ENCODE measurements at places on chromosomes 6 and 20.

- no peak for DNase-seq
These were observed 117.5 kb downstream of the PRIM2 start for GRCh38 chr6:57434944-57435343.

DNA sequence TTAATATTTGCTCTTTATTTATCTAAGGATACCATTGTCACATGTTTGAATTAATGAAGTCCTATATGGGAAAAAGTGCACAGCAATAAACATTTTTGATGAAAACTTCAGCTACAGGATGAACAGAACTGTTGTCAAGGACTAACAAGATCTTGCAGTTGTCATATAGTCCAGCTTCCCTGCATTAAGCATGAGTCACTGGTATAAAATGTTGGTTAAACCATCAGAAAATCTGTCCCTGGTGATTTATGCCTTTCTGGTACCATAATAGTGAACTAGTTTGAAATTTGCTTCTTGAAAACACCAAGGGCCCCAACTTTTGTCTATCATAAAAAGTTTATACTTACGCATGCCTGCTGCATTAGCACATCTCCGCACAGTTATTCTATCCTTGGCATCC, 60.4 kb upstream of the RSPO3 start:
- no peak for DNase-seq

DNA sequence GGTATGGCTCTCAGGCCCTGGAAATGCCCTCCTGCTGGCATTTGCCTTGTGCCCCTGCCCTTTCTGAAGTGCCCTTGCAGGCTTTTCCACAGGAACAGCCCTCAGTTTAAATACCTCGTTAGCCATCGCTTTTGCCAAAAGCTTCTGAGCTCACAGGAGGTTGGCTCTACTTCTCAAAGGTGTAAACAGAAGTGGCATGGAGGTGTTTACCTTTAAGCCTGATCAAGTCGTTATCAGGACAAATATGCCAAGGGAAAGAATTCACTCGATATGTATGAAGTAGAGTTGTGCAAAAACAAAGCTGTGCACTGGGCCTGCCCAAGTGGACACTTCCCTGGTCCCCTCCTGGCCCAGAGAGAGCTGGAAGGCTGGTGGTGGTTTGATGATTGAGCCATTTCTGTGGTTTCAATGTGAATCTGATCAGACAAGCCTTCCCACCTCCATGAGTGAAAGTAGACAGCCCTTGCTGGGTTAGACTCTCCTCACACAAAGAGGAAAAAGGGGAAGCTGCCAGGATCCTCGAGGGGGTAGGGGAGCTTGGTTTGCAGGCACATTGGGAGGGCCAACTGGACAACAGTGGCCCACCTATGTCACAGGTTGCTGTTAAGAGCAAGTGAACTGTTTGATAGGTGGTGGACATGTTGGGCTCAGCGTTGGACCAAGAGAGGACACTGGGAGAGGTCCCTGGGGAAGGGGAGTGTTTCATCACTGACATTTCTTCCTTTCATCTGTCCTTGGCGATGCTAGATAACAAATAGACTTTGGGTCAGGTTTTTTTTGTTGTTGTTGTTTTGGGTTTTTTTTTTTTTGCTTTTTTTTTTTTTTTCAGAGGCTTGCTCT, 98.7 kb downstream of the ZDHHC14 start:
- DNase-seq = no peak

DNA sequence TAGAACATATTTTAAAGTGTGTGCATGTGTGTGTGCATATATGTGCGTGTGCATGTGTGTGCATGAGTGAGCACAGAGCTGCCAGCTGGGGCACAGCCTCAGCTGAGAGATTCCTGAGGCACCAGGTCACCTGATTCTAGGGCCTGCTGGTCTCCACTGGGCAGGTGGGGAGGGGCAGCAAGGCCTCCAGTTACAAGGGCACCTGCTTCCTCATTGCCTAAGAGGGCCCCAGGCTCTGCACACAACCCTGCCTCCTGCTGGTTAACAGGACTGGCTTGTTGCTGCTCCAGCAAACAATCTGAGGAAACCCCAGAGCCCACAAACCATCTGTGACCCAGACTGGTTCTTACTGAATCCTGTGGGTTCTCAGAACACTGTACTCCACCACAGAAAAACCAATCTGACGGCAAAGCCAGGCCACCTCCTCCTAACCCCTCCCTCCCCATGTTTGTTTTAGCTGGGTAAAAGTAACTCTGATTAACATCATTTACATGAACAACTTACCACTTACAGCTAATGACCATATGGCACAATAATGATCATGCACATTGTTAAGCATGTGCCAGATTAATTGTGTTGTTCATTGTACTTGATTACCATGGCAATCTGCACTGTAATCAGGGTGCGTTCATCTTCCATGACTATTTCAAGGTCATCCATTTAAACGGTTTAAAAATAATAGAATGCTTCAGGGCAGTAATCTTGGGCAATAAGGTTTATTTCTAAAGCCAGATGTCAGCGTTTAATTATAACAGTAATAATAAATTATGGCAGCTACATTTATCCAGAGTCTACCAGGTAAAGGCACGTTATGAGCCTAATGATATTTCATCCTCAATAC, 23.1 kb upstream of the UBE2J1 start:
- peak; percentile 87 for DNase-seq

DNA sequence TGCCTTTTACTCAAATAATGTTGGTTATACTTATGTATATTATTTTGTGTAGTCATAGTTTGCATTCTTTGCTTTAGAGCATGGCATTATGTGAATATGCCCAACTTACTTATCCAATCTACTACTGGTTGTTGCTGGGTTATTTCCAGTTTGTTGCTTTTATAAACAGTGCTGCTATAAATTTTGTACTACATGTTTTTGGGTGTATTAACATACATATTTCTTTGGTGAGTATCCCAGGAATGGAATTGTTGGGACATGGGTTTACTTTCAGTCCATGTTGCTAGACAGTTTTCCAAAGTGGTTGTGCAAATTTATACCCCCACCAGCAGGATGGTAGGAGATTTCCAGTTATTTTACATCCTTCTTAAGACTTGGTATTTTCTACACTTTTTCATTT, 157.1 kb upstream of the THEMIS start:
- DNase-seq = no peak

- no peak for DNase-seq
These were observed 162.7 kb downstream of the MTHFD1L start for GRCh38 chr6:151027936-151028838.

DNA sequence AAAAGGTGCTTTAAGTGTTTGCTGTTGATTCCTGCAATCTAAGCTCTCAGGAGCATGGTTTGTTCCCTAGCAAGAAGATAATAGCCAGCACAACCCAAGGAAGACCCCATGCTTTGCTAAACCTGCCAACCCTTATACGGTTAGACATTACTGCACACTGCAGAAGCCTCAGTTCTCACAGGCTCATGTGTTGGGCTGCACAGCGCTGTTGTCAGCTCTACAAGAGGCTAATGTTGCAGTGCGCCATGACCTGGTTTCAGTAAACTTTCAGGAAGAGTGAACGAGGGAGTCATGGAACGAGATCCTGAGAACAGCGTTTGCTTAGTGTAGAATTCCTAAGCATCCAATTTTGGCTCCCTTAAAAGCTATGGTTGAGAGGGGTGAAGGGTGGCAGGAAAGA, 218.5 kb downstream of the ARHGAP18 start:
- no peak for DNase-seq

DNA sequence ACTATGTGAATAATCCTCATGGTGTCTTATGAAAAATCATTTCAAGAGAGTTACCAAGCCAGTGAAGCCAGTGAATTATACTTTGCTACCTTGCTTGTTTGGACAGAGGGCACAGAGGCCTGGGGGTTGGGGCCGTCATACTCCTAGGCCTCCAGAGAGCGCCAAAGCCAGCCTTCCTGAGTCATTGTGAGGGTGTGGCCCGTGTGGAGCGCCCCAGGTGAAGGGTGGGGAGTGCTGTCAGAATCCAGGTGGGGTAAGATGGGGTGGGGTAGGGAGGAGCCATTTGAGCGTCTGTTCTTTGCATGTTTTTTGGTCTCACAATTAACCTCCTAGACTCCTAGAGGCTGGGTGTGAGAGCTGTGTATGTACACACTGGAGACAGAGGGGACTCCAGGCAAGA, 71.1 kb downstream of the PERP start:
- DNase-seq = no peak

- DNase-seq = no peak
These were observed 255.8 kb downstream of the HDGFL1 start for GRCh38 chr6:22825210-22825609.

GRCh38 chr6:33694401-33694931, 17.0 kb downstream of the UQCC2 start:
- peak; percentile 62 for DNase-seq

DNA sequence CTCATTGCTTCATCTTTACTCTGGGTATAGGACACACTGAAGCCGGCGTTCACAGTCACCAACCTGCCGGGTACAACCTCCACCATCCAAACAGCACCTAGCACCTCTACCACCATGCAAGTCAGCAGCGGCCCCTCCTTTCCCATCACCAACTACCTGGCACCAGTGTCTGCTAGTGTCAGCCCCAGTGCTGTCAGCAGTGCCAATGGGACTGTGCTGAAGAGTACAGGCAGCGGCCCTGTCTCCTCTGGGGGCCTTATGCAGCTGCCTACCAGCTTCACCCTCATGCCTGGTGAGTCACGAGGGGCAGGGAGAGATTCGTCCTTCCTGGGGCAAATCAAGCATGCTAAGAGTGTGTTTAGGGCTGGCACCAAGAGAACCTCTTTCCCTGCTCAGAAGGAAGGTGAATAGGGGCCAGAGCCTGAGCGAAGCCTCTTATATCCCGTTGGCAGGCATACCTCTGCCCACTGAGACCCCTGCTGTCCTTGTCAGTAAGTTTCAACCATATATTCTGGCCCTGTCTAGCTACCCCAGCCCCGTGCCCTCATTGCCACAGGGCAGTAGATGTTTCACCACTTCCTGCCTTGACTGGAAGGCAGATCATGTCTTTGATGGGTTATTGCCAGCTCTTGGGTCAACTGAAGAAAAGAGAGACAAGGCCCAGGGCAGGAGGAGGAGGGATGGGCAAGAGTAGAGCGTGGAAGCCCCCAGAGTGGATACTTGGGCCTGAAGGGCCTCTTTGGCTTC, 4.8 kb downstream of the SRF start:
- no peak for DNase-seq

- no peak for DNase-seq
These were observed 754.8 kb upstream of the DEFB115 start for GRCh38 chr20:30502670-30503069.

- no peak for DNase-seq
These were observed 260.0 kb downstream of the MMUT start for GRCh38 chr6:49202924-49203536.

DNA sequence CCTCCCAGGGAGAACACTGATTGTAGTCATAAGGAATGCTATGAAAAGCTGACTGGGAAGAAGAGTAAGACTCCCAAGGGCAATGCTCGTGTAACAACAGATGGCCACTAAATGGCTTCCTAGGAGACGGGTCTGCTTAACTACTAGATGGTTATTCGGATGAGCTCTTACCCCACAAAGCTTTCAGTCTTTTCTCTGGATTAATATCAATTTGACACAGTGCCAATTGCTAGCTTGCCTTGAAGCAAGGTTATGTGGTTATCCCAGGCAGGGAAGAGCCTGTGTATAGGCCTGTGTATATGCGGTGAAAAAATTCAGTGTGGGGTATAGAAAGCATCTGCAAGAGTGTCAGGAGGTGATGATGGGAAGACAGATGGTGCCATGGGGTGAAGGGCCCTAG, 86.4 kb upstream of the NOX3 start:
- DNase-seq = no peak

DNA sequence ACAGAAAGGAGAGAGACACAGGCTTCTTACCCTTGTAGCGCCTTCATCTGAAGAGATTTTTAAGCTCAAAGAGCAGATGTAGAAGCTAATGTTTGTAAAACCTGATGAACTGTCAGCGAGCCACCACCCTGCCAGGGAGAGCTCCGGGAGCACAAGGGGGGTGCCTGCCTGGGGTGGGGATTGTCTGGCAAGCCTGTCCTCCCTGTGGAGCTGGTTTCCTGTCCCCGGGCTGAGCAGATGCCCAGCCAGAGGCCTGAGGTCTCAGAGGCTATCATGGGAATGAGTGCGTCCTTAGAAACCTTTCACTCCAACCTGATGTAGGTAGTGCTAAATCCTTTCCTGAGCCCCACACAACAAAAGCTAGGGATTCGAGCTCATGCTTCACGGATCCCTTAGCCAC, 41.9 kb upstream of the NR2E1 start:
- no peak for DNase-seq

DNA sequence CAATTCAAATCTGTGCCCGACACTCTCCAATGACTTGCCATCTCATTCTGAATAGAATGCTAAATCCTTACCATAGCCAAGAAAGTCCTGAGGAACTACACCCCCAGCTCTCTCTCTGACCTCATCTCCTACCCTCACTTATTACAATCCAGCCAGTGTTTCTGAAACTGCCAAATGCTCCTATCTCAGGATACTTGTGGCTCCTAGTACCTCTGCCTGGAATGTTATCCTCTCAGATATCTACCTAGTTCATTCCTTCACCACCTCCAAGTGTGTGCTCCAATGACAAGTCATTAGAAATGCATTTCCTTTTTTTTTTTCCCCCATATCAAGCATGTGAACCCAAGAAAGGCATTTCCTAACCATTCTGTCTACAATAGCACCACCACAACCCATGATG, 24.4 kb downstream of the ZNF184 start:
- no peak for DNase-seq

DNA sequence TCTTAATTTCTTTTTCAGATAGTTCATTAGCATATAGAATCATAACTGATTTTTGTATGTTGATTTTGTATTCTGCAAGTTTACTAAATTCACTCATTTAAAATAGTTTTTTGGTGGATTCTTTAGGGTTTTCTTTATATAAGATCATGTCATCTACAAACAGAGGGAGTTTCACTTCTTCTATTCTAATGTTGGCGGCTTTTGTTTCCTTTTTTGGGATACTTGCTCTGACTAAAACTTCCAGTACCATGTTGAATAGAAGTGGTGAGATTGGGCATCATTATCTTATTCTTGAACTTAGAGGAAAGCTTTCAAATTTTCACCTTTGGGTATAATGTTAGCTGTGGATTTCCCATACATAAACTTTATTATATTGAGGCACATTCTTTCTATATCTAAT, 296.9 kb downstream of the BCKDHB start:
- no peak for DNase-seq
